Activated CD8-positive, alpha-beta T cell treated with anti-CD3 and anti-CD28 coated beads, Interleukin-2, amount 10 ng/mL, durations not matched to agents 7 days and 5 days (primary cell): ENCODE measurements at places on chromosomes 2 and 18.

- DNase-seq = no peak
Measured at GRCh38 chr2:49343638-49344037, 189.3 kb upstream of the FSHR start.

DNA sequence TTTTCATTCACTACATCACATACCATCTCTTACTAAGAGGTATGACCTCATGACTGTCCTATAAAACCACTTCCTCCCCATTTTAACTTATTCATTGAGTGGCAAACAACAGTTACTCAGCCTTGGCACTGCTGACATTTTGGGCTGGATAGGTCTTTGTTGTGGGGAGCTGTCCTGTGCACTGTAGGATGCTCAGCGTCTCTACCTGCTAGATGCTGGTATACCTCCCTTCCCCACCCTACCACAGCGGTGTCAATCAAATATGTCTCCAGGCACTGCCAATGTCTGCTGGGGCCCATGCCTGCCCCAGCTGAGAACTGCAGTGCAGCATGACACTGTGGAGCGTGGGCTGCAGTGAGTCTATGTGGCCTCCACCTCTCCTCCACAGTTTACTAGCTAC is 76.3 kb upstream of the MGAT4A start:
- DNase-seq = peak; percentile 63

GRCh38 chr2:112714836-112715631 is 5.8 kb upstream of the NT5DC4 start:
- DNase-seq = no peak

DNA sequence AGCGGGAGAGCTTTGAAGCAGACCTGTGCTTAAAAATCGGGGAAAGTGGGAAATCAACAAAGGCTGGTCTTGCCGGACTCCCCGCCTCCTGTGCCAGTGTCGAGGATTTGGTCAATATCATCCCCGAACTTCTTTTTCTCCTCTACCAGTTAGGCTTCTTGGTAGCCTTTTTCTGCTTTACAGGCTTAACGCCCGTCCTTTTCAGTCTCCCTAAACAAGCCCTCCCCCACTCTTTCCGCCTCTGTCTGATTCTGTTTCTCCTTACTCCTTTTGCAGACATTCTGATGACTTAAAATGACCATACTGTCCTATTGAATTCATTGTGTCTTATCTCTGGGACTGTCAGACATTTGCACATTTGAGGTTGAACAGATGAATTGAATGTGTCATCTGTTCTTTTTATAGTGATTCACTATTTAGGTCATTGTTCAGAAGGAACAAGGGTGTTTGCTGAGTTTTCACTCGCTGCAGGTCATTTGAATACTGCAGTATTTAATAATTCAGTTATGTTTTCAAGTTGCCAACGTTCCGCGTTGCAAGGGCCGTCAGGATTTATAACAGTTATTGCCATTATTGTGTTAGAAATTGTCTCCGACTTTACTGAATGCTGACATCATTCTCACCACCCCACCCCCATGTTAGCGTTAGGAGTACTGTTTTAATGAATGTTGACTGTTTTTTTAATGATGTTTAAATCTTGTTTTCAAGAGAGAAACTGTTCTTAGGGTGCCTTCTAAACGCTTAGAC is 1.1 kb downstream of the ITGAV start:
- DNase-seq = peak; percentile 32

- no peak for DNase-seq
Measured at GRCh38 chr2:25821225-25822056, 56.8 kb downstream of the ASXL2 start.

GRCh38 chr2:134301928-134302260 is 48.0 kb downstream of the MGAT5 start:
- DNase-seq = no peak

DNA sequence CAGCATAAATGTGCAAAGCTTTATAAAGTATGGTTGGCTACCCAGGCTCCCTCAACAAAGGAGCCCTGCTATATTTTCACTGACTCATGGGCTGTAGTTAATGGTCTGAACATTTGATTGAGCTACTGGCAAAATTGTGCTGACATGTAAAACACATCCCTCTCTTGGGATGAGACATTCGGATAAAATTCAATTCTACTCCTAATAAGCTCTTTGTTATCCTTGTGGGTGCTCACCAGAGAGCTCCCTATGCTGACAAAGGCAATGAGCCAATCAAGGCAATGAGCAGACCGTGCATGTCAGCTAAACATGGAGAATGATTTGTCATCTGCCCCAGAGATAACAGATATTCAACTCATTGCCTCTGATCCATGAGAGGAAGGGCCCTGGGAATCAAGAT is 27.7 kb downstream of the SERPINB8 start:
- DNase-seq = no peak

- no peak for DNase-seq
Measured at GRCh38 chr2:23850564-23851256, 76.2 kb downstream of the ATAD2B start.

DNA sequence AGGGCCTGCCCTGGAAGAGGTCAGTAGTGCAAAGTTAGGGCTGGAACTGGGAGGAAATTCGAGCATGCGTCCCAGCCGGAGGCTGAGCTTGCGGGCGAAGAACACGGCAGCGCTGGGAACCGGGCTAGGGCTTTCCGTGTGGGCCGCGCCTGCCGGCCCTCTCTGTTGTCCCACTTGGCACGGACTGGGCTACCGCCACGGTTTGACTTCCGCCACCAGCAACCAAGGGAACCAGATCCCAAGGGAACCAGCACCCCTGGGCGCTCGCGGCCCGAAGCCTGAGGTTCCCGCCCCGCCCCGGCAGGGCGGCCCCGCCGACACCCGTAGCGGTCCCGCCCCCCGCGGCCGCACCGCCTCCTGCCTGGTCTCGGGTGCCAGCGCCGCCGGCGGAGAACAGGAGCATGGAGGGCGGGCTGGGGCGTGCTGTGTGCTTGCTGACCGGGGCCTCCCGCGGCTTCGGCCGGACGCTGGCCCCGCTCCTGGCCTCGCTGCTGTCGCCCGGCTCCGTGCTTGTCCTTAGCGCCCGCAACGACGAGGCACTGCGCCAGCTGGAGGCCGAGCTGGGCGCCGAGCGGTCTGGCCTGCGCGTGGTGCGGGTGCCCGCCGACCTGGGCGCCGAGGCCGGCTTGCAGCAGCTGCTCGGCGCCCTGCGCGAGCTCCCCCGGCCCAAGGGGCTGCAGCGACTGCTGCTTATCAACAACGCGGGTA is at the start of gene SPR:
SPR (plus strand) TSS at position 377 of the 708 bp plus-strand sequence; CDS start at position 402, 25 bp downstream.
- peak; percentile 73 for DNase-seq

GRCh38 chr2:240392948-240393830 is 42.3 kb upstream of the GPC1 start:
- no peak for DNase-seq

GRCh38 chr2:101710471-101711318 is 13.2 kb downstream of the MAP4K4 start:
- no peak for DNase-seq

- peak; percentile 88 for DNase-seq
Measured at GRCh38 chr18:8608795-8609658, at the start of gene RAB12. RAB12 (plus strand) TSS chr18:8609437; CDS start chr18:8609440, 3 bp downstream.

DNA sequence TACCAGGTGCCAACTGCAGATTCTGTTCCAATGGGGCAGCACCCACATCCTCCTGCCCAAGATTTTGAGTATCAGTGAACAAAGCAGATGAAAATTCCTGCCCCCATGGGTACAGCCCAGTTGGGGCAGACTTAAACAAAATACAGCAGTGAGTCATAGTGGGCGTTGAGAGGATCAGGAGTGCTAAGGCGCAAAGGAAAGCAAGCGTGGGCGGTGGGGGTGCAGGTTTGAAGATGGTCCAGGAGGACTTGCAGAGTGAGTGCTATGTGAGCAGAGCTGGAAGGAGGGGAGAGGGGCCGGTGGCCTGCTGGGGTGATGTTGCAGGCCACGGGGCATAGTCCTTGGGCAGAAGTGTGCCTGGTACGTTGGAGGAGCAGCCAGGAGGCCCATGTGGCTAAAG is 24.7 kb downstream of the STEAP3 start:
- DNase-seq = no peak

DNA sequence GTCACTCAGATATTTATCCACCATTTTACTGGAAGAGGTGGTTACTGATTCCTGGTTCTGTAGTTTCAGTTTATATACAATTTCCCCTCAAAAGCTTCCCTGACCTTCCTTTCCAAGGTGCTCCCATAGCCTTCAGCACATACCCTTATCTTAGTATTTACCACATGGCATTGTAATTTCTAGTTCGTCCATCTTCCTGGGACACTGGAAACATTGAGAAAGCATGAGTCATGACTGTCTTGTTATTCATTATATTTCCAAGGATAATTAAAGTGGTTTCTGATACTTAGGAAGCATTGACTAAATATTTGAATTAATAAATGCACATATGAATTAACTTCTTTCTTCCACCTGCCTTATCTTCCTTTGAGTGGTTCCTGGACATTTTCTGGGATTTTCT is 203.8 kb downstream of the ETAA1 start:
- no peak for DNase-seq

DNA sequence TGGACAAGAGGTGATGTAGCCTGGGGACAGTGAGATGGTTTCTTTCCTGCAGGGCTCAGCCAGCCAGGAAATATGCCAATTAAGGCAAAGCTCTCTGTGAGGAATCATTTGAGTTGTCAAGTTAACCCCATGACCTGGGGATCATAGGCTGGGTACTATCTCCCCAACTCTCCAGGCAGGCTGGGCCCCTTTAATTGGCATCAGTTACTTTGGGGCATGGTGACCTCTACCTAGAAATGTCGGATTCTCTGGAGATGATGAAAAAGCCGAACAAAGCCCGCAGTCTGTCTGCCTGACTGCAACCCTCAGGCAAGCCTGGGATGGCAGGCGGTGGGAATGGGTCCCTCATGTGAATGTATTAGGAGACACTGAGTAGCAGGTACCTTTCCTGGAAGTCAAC is 193.5 kb upstream of the SMAD2 start:
- no peak for DNase-seq
